Fibroblast of the conjunctiva (primary cell): ENCODE measurements at places on chromosomes 2 and 18.

DNA sequence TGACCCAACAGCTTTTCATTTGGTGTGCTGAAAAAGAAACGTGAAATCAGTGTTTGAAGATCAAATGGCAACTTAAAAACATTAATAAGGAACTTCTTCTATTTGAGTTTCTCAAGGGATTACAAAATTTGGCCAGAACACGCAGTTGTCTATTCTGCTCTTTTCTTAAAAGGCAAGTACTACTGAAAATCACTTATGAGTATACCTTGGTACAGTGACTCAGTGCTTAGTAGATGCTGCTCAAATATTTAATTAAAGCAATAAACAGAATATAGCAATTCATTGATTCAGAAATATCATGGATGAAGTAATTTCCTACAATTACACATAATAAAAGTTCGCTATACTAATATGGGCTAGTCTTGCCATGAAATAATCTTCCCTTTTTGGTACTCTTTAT is 38.2 kb upstream of the MCM6 start:
- no peak for DNase-seq

- DNase-seq, result no peak
Observed at GRCh38 chr2:211762479-211762878, 776.1 kb downstream of the ERBB4 start.

DNA sequence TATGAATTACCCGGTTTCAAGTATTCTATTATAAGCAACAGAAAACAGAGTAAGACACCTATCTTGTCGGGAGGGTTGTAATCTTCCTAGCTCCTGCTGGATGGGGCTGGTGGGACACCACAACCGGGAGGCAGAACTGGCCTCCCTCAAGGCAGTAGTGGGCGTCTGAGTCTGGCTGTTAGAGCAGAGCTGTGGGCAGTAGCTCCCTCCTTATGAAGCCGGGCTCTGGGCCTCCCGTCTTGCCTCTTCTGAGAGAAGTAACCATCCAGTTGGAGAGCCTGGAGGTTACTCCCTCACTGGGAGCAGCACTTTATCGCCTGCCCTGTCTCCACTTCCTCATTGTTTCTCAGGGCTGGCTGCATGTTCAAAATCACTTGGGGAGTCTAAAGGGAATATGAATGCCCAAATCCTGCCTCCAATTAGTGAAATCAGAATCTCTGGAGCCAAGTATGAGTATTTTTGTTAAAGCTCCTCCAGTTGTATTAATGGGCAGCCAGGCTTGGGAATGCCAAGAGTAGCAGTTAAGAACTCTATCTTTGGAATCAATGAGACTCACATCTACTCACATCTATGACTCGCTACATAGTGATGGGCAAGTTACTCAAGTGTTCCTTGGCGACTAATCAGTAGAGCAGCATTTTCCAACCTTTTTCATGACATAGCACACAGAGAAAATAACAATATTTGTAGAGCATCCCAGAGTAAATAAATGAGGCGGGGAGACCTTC is 27.3 kb upstream of the NRP2 start:
- peak; percentile 68 for DNase-seq

DNA sequence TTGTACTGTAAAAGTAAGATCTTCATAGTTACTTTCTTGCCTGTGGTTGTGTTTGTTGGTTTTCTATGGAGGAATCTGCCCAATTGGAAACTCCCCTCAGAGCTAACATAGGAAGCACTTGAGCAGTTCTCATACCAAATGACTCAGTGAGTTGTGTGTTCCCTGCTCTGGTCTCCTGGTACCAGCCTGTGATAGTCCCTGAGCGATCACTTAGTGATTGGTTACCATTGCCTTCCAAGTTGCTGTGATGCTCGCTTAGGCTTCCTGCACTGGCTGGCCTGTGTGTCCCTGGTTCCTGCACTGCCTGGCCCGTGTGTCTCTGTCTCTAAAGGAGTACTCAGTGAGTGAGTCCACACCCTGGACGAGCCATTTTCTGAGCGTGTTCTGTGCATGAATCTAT is 133.0 kb downstream of the MAP4K4 start:
- DNase-seq, result no peak

GRCh38 chr2:7879483-7879835 is 802.4 kb upstream of the ID2 start:
- DNase-seq, result no peak

DNA sequence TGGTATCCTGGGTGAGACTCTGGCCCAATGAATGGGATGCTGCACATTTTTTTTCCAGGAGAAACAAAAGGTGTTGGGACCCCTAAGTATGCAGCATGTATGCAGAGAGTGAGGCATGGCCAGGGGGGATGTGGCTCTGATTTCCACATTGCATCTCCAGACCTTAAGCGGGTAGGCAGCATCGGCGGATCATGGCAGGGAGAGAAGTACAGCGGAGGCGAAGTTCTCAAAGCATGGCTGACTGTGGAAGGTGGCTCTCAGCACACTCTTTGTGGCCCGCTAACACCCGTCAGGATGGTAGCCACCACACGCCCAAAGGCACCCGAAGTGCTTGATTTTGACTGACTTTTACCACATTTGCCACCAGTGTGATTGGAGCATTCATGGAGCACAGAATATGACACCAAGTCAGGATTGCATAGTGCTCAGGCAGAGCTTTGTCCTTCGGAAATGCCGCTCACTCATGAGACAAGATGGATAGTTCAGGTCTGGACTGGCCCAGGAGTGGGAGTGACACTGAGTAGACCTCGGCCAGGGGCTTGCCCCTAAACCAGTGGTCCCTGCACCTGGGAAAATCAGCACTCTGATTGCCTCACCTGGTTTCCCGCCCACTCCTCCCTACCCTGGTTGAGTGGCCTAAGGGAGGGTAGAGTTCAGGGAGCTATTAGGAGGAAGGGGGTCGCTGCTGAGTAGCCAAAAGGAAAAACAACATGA is 14.2 kb downstream of the INPP4A start:
- DNase-seq, result no peak

DNA sequence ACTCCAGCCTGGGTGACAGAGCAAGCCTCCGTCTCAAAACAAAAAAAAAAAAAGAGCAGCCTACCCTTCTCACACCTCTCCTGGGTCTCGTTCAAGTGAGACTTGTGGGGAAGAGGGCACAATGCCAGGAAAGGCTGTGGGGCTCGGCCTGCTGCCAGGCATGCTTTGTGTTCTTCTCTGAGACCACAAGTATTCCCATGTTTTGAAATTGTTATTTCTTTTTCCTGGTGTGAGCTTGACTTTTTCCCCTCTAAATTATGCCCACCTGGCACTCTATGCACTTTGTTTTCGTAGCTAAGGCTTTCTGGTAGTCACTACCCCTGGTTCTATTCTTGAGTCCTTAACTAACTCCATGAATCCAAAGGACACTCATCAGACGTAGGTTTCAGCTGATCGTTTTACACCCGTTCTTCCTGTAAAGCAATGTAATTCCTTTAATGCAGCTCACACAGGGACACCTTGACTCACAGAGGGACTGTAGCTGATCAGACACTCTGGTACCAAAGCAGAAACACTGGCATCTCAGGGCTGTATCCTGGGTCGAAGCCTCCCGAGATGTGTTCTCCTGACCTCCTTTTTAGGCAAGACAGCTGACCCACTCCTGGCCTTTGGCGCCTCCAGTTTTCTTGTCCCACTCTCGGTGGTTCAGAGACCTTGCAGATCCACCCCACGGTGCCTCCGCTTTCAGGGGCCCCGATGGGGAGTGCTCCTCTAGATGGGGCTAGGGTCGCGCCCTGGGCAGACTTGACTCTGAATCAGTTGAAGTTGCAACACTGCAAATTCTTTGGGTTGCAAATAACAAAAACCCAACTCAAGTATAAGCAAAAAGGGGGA is 193.3 kb upstream of the AGAP1 start:
- peak; percentile 66 for DNase-seq

DNA sequence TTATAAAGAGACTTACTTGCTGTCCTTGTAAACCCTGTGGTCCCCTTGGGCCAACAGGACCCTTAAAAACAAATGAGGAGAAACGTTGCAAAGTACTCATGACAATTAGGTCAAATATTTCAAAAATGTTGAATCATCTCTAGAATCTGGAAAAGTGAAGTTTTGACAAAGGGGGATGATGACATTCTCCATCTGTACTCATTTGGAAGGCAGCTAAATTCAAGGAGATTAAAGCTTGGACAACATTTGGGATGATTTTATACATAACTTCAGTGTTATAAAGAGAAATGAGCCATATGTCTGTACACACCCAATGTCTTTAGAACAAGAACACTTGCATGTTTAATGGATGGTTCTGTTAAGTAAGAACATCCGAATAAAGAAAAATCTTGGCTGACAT is 92.9 kb downstream of the COL5A2 start:
- peak; percentile 41 for DNase-seq

DNA sequence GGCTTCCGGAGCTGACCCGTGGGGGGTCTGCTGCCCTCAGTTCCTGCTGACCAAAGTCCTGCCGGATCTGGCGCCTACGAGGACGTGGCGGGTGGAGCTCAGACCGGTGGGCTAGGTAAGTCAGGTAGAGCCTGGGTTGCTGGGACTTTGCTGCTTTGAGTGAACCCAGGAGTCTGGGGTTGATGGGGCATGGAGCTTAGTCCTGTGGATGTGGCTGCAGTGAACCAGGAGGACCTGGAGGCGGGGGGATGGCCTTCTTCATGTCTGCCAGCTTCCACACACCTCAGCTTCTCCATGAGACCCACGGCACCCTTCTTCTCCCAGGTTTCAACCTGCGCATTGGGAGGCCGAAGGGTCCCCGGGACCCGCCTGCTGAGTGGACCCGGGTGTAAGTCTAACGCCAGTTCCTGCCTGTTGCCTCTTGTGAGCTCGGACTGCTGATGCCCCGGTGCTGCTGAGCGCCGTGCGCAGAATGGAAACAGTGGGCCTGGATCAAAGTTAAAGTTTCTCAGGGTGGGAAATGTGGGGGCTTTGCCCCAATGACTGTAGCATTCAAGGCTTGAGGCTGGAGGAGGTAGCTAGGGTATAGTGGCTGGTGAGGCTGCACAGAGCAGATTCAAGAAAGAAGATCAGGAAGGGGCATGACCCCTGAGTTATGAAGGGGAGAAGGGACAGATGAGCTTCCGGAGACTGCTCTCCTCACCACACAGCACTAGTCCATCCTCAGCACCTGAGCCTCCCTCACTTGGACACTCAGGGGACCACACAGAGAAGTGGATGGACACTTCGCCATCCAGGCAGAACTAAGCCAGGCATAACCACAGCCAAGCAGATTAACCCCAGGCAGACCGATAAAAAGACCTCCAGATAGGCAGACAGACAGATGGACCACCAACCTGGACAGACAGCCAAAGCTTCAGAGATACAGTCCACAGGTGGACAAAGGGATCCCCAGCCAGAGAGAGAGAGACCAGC is 17.3 kb downstream of the PTPN18 start:
- DNase-seq, result no peak

DNA sequence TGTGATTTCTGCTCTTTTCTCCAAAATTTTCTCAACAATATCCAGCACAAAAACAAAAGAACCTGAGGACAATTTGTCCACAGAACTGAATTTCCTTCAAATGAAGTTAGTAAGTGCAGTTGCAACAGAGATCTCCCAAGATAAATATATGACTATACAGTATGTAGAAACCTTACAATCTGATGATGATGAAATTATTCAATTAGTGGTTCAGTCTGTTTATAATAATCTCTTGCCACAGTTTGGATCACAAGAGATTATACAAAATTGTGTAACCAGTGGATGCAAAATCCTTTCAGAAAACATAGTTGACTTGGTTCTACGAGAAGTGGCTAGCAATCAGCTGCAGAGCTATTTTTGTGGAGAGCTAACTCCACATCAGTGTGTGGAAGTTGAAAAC is 68.7 kb downstream of the FSIP2 start:
- no peak for DNase-seq

DNA sequence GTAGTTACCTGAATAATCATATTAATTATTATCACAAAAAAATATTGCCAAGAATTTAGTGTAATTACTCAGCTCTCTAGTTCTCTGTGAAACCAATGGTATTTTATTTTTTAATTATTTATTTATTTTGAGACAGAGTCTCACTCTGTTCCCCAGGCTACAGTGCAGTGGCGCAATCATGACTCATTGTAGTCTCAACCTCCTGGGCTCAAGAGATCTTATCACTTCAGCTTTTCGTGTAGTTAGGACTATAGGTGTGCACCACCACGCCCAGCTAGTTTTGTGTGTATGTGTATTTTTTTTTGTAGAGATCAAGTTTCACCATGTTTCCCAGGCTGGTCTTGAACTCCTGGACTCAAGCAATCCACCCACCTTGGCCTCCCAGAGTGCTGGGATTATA is 440.4 kb upstream of the CDH20 start:
- peak; percentile 51 for DNase-seq

GRCh38 chr2:235573331-235574221 is 79.7 kb downstream of the AGAP1 start:
- no peak for DNase-seq

- no peak for DNase-seq
Observed at GRCh38 chr18:37779220-37779619, 213.6 kb upstream of the CELF4 start.

GRCh38 chr18:45713239-45713638 is 10.7 kb upstream of the SLC14A1 start:
- no peak for DNase-seq

DNA sequence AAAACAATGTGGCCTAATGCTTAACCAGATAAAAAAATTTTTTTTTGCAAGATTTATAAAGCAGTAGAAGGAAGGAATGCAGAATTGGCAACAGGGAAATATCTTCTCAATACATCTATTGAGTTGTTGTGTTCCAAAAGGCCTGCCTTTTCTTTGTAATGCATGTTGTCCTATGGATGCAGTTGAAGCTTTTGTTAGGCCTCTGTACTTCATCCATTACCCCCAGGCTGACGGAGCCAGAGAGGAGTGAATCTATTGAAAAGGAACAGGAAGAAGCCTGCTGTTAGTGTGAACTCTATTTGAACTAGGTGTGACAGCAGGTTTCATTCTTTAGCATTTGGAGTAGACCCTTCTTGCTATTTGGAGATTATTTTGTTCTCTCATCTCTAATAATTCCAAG is 56.5 kb downstream of the MTX2 start:
- DNase-seq, result no peak

GRCh38 chr2:190663348-190663747 is 14.5 kb downstream of the NAB1 start:
- no peak for DNase-seq

DNA sequence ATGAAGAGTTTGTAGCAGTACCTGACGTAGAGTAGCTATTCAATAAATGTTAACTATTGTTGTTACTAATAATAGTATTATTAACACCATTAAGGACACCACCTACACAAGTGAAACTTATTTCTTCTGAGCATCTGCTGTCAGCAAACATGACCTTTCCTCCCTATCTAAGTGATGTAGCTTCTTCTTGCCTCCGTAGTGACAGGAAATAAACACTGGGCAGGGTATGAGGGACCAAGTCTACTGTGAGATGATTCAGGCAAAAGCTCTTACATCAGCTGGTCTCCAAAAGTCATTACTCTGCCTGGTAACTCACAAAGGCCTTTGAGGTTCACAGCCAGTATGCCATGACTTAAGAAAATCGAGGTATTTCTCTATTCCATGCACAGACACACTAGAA is 750.5 kb downstream of the CPS1 start:
- no peak for DNase-seq
